ENCODE measurements at places on chromosomes 7 and 10.

DNA sequence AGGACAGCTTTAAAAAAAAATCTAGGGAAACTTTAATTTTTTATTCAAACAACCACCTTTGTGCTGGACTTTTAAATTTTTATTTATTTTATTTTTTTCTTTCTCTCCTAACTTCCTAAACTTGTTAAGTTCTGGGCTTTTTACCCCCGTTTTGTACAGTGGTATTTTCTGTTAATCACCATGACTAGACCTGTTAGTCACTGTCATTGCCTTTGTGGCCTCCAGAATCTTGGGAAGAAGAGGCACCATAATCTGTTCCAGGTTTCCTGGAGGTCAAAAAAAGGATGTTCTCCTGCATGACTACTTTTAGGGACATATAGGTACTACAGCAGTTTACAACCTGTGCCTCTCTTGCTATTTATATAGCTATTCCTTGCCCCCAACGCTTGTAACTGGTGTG, 31.1 kb upstream of the DDX50 start:
- no peak for DNase-seq

DNA sequence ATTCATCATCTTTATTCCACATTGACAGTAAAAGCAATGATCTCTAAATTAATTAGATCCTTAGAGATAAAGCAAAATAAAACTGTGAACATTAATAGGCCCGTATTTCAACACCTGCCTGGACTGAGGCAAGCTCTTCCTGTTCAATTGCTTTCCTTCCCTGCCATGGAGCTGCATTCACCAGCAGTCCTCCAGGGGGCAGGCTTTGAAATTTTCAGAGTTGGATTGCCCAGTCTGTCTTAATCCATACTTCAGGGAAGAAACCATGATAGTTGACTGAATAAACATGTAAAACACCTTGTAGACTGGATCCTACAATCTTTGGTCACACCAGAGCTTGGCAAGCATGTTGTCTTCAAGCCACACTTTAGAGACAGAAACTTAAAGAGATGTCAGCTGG, 936.6 kb downstream of the NRG3 start:
- peak; percentile 3 for DNase-seq

GRCh38 chr7:2959103-2959680, 84.5 kb downstream of the CARD11 start:
- DNase-seq = no peak

- DNase-seq = no peak
Measured at GRCh38 chr10:60726257-60726656, 52.0 kb upstream of the CDK1 start.

DNA sequence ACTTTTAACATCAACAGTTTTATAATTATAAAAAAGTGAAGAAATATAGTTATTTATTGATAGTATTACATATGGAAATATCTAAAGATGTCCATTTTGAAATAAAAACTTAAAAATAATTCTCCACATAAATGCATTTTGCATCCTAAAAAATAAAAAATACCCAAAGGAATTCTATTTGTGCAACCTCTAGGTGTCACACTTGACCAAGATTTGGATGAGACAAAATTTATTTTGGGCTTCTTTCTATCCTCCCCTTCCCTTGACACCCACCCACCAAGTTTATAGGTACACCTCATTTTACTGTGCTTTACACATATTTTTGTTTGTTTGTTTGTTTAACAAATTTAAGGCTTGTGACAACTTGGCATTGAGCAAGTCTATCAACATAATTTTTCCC, 3.3 kb upstream of the THSD7A start:
- DNase-seq = no peak

- no peak for DNase-seq
Measured at GRCh38 chr10:130952086-130952485, 359.4 kb downstream of the TCERG1L start.

DNA sequence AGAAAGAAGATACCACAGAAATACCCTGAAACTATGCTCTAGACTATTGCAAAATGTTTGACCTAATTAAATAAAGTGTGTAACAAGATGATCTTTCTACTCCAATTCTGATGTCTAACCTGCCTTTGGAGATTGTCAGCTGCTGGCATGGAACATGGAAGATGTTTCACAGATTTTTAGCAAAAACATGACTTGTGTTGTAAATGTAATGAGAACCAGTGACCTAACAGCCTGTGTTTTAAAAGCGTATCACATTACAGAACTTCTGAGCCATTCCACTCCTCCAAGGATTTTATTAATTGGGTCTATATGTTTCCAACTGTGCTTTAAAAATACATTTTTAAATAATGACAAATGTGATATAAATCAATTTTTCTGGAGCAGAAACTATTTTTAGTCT, 526.3 kb upstream of the SEMA3D start:
- no peak for DNase-seq

DNA sequence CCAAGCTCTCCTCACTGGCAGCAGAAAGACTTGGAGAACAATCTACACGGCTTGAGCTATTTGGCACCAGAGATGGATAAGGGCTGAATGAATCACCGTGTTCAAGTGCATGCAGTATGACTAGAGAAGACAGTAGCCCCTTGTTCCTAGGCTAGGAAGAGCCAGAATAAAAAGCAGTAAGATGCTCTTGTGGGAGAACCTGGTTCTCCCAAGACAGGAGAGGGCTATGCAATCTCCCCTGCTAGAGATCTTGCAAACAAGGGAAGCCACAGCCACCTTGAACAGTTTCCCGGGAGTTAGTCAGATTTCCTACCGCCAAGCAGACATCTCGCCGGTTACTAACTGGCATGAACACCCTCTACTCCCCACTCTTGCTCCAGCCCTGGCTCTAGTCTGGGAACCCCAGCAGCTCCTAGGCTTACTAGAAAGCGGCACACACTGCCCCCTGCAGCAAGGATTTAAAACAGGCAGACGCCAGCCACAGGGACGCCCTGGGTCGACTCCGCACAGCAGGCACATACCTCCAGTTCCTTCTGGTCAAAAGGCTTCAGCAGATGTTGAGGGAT, 107.3 kb downstream of the SMURF1 start:
- peak; percentile 87 for DNase-seq

- DNase-seq = peak; percentile 93
Measured at GRCh38 chr7:76296743-76297740, 5.4 kb upstream of the HSPB1 start.

DNA sequence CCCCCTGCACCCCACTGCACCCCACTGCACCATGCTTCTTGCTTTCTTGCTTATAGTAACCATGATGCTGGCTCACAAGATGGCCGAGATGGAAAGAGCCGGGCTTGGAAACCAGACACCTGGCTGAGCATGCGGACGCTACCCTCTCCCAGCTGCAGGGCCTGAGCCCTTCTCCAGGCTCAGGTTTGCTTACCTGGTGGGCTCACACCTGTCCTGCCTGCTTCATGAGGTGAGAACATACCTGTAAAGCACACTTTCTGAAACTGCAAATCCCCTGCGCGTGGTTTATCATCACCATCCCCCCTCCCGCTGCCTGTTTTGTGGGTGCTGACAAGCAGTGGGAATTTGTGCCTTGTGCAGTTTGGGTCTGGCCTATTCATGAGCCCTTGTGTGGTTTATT, 302.7 kb downstream of the GLRX3 start:
- DNase-seq = no peak

GRCh38 chr10:4786043-4786839, 39.8 kb upstream of the AKR1E2 start:
- DNase-seq = no peak

DNA sequence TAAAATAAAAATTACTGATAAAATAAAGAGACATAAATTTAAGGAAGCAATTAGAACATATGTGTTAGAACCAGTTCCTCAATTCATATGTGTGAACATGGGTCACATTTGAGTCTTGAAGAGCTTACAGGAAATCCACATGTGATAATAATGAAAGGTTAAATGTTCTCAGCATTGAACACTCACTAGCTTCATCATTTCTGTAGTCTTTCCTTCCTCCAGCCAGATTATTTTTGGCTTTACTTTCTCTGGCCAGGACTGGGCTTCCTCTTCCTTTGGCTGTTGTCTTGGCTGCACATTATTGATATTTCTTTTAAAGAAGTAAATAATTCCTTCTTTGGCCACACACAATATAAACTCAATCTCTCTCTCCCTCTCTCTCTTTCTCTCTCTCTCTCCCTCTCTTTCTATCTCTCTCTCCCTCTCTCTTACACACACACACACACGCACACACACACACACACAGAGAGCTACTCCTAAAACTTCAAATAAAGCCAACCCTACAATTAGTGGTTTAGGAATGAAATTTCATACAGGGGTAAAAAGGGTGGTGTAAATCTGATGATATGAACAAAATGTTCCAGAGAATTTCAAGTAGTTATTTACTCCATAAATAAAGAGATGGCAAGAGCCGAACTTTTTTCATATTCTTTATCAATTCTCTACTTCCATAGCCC, 171.2 kb downstream of the REEP3 start:
- DNase-seq = no peak

DNA sequence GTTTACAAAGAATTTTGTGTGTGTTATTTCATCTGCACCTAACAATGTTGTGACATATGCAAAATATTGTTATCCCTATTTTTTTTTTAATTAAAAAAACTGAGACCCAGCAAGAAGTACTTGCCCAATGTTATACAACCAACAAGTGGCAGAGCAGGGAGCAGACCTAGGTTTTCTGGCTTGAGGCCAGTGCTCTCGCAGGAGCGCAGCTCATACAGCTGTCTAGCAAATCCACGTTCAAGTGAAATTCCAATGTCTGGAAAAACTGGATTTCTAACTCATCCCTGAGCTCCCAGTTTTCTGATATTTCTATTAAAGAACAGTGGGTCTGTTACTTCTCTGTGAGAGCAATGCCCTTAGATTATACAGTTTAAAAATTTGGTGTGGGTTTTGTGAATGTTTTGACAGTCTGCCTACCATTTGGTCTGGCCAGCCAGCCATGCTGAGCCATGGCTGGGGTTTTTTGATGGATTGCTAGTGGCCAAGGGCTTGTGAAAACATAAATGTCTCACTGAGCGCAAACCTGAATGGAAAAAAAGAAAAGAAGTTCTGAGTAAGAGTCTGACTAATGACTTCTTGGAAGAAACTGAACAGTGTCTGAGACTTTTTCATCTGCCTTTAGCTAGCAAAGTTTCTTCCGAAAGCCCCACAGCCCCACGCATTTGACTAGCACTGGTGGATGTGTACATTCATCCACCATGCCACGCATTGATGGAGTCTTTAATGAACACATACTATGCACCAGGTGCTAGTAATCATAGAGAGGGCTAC, 15.4 kb upstream of the PRF1 start:
- peak; percentile 65 for DNase-seq
